ENCODE measurements at places on chromosomes 2 and 18.

GRCh38 chr2:215884451-215885087 lies 128.8 kb downstream of the MREG start:
- H3K4me1 ChIP-seq: no peaks in the 10 kb centered on the region
- no peak overlapping the region for H3K4me3 ChIP-seq
- no peaks in the 10 kb centered on the region for H3K36me3 ChIP-seq
- no peak for DNase-seq
- no peak overlapping the region for H3K27ac ChIP-seq

DNA sequence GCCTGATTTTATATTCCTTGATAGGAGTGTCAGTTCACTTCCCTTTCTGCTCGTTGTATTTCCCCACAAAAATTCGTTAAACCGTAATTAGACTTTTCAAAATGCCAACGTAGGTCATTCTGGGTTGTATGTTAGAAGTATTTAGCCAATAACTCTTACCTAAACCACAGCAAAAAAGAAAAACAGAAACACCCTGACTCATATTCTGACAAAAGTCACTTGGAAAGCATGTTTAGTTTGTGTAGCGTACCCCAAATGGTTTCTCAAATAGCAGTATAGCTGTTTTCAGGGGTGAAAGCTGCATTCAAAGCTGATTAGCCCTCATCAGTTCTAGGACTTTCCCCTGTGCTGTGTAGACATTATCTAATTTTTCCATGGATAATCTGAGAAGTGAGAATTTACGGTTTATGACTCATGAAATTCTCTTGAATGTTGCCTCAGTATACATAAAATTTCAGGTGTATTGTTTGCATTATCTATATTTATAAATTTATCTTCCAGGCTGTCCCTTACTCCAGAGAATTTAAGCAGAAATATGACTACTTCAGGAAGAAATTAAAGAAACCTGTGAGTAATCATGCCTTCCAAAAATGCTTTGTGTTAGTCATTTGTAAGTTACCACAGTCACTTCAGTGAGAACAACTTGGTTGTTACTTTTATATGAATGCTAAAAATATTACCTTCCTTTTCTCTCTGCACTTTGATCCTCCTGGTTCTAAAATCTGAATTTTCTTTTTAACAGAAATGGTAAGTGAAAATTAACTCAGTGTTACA lies 264.9 kb downstream of the ALPK2 start:
- H3K27me3 ChIP-seq: no peaks in the 10 kb centered on the region
- no peak overlapping the region for H3K27ac ChIP-seq
- no peaks in the 10 kb centered on the region for H3K4me1 ChIP-seq

DNA sequence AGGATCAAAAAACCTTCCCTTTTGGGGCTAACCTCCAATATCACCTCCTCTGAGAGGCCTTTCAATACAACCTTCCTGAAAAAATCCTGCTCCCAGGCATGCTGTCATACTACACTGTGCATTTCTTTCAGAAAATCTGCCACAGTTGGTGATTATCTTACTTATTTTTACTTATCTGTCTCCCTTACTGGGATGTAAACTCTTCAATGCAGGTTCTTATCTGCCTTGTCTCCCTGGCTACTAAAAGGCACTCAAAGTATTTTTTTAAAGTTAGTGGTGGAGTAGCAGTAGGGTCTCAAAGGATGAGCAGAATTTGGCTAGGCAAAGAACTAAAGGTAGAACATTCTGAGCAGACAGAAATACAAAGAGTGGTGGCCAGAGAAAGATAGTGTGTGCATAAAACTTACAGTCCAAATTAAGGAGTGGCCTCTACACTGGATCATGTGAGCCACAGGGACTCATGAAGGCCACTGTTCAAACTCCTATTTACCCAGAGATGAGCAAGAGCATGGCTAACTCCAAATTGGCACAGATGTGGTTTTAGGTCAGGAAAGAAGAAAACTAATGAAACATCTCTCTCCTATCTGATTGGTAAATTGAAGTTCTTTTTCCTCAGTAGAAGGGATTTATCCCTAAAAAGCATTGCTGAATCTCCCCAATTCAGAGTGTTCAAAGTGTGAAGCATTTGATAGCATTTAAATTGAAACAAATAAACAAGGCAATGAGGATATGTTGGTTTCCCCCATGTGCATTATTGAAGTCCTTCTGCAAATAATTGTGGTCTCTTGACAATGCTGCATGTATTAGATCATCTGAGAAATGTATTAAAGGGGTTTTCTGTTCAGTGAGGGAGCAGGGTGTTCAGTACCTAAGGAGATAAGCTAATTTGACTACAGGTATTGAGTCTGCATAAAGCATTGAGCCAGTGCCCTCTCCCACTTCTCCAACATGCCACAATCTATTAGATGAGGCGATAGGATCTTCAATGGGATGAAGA lies 285.5 kb downstream of the MREG start:
- H3K27ac ChIP-seq: no peak overlapping the region
- no peak for DNase-seq
- no peaks in the 10 kb centered on the region for H3K27me3 ChIP-seq
- no peaks in the 10 kb centered on the region for H3K4me1 ChIP-seq
- H3K36me3 ChIP-seq: no peaks in the 10 kb centered on the region

DNA sequence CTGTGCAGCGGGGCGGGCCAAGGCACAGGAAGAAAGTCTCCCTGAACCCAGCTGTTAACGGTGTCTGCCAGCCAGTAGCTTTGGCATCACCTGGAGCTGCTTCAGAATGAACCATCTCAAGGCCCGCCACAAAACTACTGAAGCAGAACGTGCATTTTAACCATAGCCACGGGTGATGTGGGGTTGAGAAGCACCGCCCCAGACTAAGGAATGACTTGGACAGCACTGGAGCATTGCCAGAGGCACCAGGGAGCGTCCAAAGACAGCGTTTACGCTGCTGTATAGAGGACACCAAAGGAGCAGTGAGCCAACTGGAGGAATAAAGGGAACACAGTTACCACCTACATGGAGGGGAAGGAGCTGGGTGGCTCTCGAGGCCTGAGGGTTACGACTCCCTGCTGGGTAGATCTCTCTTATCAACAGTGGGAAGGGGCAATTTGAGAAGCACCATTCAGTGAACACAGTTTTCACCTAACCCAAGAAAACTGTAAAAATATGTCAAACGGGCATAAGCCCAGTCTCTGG lies 28.4 kb upstream of the LONRF2 start:
- no peak overlapping the region for H3K27ac ChIP-seq
- no peaks in the 10 kb centered on the region for H3K4me1 ChIP-seq
- no peaks in the 10 kb centered on the region for H3K27me3 ChIP-seq
- H3K36me3 ChIP-seq: no peaks in the 10 kb centered on the region

GRCh38 chr2:54770676-54771075 lies 47.2 kb downstream of the EML6 start:
- no peak for DNase-seq
- H3K27me3 ChIP-seq: no peaks in the 10 kb centered on the region
- no peaks in the 10 kb centered on the region for H3K4me1 ChIP-seq
- no peak overlapping the region for H3K27ac ChIP-seq
